ENCODE measurements at places on chromosomes 16 and 17.

DNA sequence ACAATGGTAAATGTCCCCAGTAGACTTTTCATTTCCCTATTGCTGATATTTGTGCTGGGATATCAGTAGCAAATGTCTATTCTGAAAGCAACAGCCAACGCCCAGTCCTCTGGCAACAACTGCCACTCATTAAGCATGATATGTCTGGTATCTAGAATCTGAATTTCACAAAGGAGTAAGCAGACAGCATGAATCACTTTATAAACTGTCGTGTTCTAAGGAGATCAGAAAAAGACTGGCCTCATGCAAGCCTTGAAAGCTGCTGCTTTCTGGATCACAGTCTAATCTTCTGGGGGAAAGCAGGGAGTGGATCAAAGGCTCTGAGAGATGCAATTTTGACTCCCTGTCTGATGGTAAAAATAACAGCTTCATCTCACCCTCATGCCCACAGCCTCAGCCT, 153.1 kb upstream of the NOG start:
- DNase-seq: peak; percentile 20

- DNase-seq: no peak
Measured at GRCh38 chr16:69040144-69040909, 65.1 kb upstream of the HAS3 start.

DNA sequence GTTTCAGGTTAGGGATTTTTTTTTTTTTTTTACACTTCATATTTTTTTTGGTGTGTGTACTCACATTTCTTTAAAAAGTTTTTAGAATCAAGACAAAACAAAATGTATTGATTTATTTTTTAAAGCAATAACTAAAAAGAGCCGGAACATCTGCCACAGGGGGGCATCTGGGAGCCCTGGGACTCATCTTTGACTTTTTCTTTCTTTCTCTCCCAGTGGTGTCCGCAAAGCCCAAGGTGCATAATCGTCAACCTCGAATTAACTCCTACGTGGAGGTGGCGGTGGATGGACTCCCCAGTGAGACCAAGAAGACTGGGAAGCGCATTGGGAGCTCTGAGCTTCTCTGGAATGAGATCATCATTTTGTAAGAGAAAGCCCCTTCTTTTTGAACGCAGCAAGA, 36.3 kb downstream of the WWP2 start:
- DNase-seq: no peak

DNA sequence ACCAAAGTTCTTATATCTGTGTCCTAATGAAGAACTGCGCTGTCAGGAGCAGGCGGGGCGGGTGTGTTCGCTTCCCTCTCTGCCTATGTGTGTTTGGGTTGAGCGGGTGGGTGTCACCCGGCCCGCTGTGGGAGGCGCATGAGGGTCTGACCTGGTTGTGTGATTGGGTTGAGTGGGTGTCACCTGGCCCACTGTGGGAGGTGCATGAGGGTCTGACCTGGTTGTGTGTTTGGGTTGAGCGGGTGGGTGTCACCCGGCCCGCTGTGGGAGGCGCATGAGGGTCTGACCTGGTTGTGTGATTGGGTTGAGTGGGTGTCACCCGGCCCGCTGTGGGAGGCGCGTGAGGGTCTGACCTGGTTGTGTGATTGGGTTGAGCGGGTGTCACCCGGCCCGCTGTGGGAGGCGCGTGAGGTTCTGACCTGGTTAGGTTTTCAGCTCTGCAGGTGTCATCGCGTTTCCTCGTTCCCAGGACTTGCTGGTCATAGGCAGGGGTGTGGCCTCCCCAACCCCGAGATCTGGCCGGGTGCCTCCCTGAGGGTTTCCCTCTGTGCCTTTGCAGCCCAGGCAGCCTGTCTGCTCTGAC, 69.6 kb upstream of the ZNF750 start:
- DNase-seq: no peak

DNA sequence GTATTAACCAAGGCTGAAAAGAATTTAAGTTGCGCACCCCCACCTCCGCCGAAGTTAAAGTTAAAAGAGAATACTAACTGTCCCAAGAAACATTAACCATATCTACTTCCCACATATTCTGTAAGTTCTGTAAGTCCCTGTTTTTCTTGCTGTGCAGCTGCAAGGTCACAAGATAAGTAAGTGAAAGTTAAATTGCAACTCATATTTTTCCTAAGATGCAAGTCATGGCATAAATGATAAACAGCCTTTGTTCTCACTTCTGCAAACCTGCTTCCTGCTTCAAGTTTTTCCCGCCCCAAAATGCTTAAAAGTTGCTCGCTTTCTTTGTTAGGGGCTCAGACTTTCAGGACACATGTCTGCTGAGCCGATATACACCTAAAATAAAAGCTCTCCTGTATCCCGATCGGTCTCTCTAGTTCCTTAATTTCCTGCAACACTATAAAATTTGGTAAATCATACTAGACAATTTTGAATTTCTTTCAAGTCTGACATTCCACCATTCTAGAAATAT, 32.6 kb upstream of the ABCA9 start:
- DNase-seq: no peak

DNA sequence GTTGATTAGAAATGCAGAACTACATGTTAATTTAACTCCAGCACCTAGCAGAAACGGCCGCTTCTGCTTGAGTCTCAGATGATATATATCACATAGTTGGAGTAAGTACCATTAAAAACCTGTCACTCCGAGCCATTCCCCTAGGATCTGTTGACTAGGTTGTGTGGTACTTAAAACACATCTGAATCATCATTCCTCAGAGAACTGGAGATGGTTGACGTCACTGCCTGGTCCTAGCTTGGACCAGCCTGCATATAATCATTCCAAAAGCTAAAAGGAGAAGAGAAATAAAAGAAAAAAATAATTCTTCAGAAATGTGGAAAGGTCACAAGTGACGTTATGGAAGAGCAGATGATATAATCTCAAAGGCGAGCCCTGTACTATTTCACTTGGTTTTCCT, 31.3 kb upstream of the RASL10B start:
- DNase-seq: no peak

GRCh38 chr17:73720187-73720834, 76.1 kb upstream of the SDK2 start:
- no peak for DNase-seq

DNA sequence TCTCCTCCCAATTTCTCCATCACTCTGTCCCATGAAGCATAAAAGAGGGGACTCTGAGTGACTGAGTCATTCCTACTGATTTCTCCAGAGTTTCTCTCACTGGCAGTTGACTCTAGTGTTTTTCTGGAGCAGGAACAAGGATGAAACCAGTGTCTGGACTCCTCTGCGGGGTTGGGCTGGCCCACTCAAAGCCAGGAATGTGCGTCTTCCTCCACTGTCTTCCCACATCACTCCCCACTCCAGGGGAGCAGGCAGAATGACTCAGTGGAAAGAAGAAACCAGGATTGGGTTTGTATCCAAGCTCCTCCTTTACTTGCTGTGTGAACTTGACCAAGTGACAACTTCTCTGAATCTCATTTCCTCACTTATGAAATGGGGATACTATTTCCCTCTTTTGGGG, 497.5 kb upstream of the SALL1 start:
- no peak for DNase-seq

DNA sequence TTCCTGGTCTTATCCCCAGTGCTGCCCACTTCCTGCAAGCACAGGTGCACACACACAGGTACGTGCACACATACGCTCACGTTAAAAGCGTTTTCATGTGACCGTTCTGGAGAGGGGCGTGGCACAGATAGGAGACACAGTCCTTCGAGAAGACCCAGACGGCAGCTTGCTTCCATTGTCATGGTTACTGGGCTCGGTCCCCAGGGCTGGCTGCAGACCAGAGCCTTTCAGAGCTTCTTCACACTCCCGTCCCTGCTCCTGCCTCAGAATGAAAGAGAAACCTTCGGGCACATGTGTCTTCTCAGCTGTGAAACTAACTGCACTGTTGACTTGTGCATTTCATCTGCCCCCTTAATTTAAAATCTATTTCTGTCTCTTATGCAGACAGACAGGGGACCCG, 154.2 kb downstream of the PITPNC1 start:
- DNase-seq: no peak

GRCh38 chr16:84308120-84308519, 13.4 kb downstream of the WFDC1 start:
- no peak for DNase-seq

GRCh38 chr16:67917852-67918236, 13.8 kb downstream of the CTRL start:
- DNase-seq: no peak

- DNase-seq: no peak
Measured at GRCh38 chr17:35241520-35241919, 1.4 kb upstream of the SLFN5 start.

DNA sequence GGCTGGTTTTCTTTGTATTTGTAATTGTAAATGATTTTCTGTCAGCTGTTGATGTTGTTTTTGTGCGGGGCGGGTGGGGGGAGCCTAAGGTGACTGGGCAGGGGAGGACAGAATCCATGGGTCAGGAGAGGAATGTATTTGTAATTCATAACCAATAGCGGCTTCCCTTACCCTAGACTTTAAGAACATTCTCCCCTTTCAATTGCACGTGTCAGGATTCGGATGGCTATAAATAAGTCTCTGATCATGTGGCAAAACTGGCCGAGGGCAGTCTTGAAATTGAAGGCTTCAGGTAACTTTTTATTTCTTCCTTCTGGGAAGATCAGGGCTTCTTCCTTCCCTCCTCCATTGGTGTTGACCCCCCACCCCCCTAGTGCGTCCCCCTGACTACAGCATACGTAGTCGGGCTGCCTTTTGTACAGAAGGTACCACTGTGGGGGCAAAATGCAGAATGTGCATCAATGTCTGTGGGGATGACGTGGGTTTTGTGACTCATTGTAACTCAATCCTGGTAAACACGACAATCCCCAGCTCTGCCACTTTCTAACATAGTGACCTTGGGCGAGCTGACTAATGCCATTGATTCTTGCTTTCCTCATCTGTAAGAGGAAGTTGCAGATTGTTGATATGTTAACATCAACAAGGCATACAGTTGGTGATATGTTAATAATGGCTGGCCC, 16.2 kb downstream of the MARCHF10 start:
- DNase-seq: peak; percentile 68

DNA sequence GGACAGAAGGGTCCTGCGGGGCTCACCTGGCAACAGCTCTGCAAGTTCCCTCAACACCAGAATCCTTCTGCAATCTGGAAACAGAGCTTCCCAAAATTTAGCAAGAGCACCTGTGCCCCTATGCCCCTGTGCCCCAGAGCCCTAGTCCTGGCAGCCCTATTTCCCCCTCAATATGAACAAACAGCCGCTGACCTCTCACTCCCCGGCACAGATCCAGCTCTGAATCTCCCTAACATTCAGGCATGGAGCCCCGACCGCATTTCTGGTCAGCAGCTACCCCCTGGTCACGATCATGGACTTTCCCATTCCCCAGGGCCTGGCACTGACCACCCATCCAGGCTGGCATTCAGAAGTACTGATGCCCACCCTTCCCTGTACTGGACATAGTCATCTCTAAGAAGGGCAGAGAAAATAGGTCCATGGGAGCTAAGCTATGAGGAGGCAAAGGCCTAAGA, 110.8 kb upstream of the SMURF2 start:
- DNase-seq: no peak

GRCh38 chr17:38428643-38429371, 543 bp downstream of the ARHGAP23 start:
- peak; percentile 42 for DNase-seq

- no peak for DNase-seq
Measured at GRCh38 chr17:70552982-70553334, 383.6 kb downstream of the KCNJ2 start.

DNA sequence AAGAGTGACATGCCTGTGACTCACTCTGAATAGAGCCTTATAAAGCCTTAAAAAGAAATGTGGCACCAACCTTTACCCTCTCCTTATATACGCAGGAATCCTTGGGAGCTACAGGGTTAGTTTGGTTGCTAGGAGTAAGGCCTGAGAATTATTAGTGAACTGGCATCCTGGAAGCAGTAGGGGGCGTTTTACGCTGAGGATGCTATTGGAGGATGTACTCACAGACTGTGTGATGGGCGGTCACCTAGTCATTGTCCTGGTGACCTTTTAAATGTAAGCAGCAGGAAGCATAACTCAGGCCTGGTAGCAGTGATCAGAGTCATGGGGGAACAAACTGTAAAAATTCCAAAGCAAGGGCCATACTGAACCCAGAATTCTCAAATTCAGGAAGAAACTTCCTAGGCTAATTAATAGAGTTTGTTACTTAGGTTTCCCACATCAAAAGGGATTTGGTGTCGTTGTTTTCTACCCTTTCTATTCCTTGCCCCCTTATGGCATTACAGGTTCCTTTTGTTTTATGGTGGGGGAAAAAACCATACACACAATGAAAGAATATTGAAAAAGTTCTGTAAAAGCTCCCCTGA, 153.8 kb downstream of the SNX11 start:
- DNase-seq: no peak

GRCh38 chr17:7858522-7858810, 663 bp downstream of the CYB5D1 start:
- no peak for DNase-seq

- DNase-seq: no peak
Measured at GRCh38 chr16:55338646-55339045, 14.6 kb downstream of the IRX6 start.

GRCh38 chr17:56172517-56172982, 19.3 kb downstream of the ANKFN1 start:
- DNase-seq: no peak

DNA sequence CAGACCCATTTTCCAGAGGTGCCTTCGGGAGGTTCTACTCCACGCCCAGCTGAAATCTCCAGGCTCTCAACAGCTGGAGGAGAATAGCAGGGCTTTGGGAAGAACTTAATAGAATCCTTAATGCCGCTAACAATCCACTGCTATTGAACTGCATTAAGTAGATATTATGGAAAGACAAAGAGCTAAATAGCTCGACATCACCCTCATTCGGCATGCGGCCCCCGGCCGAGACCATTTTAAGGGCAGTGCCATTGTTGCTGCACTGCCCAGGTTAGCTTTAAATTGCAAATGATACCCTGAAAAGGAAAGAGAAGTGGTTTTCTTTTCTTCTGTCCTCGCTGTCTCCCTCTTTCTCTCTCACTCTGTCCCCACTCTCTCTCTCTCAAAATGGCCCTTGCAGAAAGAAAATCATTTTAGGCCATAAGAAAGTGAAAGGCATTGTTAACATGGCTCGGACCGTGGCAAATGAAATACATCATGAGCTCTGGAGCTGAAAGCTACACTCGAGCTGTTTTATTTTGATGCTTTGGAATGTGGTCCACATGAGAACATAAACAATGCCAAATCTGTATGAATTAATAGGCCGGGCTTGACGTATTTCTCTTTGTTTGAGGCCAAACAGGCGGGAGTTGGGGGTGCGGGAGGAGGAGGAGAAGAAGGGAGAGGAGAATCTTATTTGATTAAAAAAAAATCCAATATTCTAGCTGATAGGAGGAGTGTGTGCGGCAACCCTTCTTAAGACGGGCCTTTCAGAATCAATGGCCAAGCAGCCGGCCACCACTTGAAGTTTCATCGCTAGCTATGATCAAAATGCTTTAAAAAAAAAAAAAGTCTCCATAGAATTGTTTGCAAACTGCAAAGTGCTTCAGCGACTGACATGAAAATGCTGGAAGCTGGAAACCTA, 298.8 kb upstream of the IRX3 start:
- no peak for DNase-seq

DNA sequence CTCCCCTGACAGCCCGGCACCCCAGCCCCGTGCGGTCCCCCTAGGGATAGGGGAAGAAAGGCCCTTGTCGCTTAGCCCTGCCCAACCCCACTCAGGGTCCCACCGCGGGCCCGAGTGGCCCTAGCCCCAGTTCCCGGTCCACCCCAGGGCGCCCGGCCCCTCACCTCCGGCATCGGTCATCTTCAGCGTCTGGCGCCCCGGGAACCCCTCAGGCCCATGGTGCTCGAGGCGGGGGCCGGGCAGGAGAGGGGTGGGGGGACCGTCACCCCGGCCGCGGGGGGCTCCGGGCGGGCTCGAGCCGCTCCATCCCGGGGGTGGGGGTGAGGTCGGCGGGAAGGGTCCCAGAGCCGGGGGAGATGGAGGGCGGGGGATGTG, 620 bp downstream of the SAMD14 start:
- no peak for DNase-seq

GRCh38 chr17:82668024-82668630, 19.9 kb upstream of the WDR45B start:
- no peak for DNase-seq

All from fibroblast of the conjunctiva (primary cell).